ENCODE measurements at places on chromosomes 13 and 19.

DNA sequence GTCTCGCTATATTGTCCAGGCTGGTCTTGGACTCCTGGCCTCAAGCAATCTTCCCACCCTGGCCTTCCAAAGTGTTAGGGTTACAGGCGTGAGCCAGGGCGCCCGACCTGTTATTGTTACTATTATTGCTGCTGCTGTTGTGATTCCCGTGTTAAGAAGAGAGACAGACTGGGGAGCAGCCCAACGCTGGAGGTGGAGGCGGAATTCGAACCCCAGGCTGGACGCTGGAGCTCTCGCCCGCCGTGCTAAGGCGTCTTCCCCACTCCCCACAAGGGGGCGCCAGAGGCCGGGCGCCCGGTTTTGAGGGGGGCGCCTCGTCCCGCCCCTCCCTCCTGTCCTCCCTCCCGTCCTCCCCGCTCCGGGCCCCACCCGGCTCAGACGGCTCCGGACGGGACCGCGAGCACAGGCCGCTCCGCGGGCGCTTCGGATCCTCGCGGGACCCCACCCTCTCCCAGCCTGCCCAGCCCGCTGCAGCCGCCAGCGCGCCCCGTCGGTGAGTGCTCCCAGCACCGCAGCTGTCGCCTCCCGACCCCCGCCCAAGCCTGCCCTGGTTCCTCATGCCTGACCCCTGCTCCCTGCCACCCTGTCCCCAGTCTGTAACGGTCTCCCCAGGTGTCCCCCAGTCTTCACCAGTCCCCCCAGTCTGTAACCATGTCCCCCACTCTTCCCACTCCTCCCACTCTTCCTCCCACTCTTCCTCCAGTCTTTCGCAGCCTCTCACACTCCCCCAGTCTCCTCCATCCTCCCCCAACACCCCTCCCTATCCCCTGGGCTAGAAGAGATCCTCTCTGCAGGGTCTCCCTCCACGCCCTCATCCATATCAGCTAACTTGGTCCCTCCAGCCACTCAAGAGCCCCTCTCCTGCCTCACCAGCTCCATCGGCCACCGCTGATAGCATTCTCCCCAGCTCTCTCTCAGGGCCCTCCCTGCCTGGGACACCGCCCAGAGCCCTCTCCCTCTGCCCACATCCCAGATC is at the start of gene EHD2:
TSS of gene EHD2 (plus strand) at position 377 of the 976 bp plus-strand sequence. CDS start 3,191 bp downstream, outside the sequence.
- no peak for DNase-seq

GRCh38 chr19:51712461-51713081 is 11.2 kb downstream of the HAS1 start:
- DNase-seq, result no peak

GRCh38 chr13:106100171-106100919 is 435.1 kb downstream of the EFNB2 start:
- DNase-seq, result no peak

GRCh38 chr13:77033717-77034302 is 6.9 kb upstream of the FBXL3 start:
- no peak for DNase-seq

DNA sequence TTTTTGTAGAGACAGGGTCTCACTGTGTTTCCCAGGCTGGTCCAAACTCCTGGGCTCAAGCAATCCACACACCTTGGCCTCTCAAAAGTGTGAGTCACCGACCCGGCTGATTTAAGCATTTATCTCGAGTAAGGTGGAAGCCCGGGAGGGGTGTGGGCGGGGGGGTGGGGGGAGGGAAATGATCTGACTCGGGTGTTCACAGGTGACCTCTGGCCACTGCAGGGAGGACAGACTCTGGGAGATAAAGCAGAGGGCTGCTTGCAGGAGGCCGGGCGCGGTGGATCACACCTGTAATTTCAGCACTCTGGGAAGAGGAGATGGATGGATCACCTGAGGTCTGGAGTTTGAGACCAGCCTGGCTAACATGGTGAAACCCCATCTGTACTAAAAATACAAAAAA is 7.9 kb downstream of the DENND1C start:
- no peak for DNase-seq

GRCh38 chr19:55611983-55612645 is 6.7 kb downstream of the ZNF865 start:
- DNase-seq, result no peak

- no peak for DNase-seq
Measured at GRCh38 chr19:35582760-35583159, 3.2 kb upstream of the PMIS2 start.

GRCh38 chr19:27935669-27936068 is 1277.3 kb downstream of the UQCRFS1 start:
- no peak for DNase-seq

Data from NCI-H345 (cell line).